ENCODE measurements at places on chromosomes 11 and 22.

DNA sequence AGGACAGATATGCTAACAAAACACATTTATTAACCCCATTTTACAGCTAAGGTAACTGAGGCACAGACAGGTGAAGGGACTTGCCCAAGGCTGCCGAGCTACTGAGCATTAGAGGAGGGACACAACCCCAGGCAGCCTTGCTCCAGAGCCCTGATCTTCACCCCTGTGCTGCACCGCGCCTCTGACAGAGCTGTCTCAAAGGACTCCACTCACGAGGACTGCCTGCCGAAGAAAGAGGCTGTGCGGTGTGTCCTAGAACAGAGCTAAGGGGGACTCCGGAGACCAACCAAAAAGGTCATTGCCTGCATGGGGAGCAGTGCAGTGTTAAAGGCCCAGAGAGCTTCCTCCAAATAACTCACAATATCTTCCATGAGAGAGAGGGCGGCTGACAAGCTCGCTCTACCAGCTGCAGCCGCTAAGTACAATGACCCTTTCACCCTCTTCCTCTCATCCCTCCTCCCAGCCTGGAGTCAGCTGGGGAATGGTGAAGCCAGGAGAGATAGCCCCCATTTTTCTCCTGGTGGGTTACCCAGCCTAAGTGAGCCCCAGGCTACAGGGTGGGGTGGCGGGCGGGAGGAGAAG, 119.2 kb downstream of the DSCAML1 start:
- no peak for DNase-seq

- no peak for DNase-seq
These were observed 117.8 kb downstream of the CCDC81 start for GRCh38 chr11:86492370-86493010.

GRCh38 chr11:118635642-118636041, 28.2 kb downstream of the PHLDB1 start:
- DNase-seq: no peak

DNA sequence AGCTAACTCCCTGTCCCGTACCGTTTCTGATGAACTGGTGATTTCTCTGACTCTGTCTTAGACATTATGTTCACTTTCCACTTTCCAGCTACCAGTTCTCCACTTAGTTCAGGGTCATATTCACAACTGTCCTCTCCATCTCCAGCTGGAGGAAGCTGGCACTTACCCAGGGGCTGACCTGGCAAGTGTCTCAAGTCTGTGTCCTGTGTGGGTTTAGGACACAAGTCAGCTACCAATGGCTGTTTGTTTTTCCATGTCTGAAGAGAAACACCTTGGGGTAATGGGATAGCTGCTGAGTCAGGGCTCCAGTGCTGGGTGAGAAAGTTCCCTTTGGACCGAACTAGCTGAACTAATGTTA, 134.4 kb downstream of the CSNK2A3 start:
- DNase-seq: peak; percentile 35

DNA sequence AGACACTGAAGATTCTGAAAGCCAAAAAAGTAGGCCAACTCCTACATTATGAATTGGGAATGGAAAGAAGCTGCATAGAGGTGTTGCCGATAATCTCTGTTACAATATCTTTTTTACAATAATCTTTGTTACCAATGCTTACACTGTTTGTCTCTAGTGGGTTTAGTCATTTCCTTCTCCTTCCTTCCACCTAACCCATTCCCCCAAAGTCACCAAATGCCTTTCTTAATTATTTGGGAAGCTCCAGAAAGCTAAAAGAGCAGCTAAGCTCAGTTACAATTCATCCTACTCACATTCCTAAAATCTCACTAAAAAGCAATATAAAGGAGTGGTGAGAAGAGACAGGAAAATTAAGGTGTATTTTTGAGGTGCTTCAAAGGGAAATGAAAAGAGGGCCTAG, 313.7 kb downstream of the SWAP70 start:
- DNase-seq: no peak

DNA sequence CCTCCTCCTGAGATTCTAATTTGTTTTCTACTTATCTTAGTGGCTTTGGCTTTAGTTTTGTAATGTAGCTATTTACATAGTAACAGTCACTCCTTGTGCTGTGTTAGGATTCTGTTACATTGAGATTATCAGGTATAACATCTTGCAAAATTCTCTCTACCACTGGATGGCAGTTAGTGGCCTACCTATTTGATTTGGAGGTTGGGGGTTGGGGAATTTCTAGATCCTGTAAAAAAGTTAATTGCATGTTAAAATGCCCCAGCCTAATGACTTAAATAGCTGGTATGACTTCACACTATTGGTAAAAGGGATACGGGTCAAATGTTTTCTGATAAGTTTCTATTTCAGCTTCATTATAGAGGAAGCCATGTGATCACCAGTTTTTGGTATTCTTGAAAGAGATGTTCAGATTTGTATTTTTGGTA, 2.8 kb downstream of the GRK3 start:
- no peak for DNase-seq

DNA sequence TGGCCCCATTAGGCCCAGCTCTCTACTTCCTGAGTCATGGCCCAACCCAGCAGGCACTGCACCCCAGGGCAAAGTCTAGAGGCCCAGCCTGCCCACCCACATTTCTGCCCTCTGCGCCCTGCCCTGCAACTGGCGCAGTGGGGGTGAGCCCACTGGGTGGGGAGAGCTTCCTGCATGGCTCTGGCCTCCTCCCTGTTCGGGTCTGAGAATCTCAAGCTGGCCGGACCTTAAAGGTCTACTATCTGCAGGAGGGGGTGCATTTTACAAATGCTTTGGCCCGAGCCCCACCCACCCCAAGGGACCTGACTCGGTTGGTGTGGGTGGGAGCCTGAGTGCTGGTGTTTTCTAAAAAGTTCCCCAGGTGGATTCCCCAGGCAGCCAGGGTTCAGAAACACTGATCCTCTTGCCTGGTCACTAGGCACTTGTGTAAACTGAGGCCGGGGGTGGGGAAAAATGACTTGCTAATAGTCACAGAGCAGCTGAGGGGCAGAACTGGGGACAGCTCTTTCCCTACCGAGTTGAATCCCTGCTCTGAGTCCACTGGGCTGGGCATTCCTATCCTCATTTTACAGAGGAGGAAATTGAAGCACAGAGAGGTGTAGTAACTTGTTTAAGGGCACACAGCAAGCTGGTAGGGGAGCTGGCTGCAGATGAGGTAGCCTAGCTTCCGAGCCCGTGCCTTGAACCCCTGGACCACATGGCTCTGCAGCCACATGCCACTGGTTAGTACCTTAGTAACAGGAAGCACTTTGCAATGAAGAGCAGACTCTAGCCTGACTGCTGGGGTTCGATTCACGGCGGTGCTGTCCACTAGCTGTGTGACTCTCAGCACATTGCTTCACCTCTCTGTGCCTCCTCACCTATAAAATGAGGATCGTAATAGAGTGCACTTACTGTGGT, 36.3 kb downstream of the CD82 start:
- no peak for DNase-seq

DNA sequence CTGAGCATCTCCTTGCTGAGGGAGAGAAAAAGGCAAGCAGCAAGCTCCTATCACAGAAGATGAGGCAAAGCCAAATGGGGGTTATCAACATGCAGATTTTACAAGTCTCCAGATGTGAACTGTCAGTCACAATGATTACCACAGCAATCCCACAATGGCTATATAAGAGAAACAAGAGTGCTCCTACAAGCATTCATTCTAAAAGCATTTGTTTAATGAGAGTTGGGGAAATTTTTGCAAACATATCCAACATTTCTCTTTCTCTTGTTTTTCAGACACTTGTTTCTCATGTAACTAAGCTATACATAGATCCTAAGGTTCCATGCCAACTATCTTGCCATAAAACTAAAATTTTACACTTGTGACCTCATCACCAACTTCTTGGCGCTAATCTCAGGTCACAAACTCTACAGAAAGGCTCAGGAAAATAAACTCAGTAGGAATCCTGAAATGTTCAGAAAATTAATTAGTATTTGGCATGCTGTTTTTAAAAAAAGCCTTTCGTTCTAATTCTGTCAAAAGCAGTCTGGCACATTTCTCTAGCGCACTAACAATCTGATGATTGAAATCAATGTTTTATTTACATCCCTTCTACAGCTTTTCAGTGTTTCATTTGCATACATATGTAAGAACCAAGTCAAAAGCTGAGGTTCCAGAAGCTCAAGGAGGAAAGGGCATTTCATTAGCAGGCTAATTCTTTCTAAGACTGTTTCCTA, 199.5 kb downstream of the TTC28 start:
- DNase-seq: no peak

- peak; percentile 43 for DNase-seq
These were observed 114.1 kb downstream of the LARGE1 start for GRCh38 chr22:33806191-33806590.

DNA sequence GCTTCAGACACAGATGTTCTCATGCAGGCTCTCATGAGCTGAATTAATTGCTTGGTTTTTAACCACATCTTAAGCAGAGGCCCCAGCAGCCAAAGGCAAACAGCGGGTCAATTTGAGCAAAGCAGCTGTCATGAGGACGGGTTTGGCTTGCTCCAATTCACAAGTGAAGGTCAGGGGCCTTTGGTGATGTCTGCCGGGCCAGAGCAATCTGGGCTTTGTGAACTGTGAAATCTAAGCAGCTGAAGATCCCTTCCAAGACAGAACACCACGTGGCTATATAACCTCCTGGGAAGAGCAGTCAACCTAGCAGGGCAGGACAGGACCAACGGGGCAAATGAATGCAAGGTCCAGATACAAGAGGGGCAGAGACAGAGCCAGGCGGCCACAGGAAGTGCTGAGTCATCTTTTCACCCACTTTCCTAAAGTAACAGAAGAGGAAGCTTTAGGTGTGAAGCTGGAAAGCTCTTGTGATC, 187.3 kb upstream of the B3GAT1 start:
- DNase-seq: no peak

GRCh38 chr22:32815059-32815458, 13.6 kb downstream of the TIMP3 start:
- DNase-seq: no peak

DNA sequence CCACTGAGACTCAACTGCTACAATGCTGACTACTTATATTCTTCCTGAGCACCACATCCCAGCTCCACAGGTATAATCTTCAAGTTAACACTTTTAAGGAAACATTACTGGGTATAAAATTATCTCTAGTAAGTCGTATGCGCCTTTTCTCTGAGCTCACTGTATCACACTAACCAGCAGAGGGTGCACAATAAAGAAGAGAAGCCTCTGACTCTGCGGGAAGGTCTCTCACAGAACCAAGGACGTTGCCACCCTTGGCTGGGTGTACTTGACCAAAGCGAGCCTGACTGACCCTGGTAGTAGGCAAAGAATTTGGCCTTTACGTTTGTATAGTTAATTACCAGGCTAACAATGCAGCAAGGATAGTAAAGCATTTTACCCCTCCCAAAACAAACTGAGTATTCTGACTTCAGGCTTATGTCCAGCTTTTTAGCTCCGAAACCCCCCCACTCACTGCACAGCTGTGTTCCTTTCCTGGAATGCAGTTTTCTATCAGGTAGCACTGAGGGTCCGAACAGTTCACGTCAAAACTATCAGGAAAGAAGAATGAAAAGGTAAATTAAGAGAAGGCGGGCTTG, at the start of gene BTBD18:
Gene BTBD18, minus strand, starts transcription at position 144 of the 578 bp plus-strand sequence. CDS start 631 bp downstream, outside the sequence.
- no peak for DNase-seq

DNA sequence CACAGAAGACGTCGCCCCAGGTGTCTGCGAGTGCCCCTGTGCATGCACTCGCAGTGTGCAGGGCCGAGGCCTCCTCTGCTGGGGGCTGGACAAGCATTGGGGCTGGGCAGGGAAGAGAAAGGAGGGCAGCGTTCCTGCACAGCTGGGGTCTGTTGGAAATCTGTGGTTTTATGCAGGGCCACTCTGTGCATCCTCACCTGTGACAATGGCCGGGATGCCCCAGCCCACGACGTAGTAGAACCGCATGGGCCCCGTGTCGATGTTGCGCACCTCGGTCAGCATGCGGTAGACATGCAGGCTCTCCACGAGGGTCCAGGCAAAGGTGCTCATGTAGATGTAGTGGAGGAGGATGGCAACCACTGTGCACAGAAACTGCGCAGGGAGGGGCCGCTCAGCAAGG, 37.2 kb downstream of the TRMU start:
- no peak for DNase-seq

DNA sequence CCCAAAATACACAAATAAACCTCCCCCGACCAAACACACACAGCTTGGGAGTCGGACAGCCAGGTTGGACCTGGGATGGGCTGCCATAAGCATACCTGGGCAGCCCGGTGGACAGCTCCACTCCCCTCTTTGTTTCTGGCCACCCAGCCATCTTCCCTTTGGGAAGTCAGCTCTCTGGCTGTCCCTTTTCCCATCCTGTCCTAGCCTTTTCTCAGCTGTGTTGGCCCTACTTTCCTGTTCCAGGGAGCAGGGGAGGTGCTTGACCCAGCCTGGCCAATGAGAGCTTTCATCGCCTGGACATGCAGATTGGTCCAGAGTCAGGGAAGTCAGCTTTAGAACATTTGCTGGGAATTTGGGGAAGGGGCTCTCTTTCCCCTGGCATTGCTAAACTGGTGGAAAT, 68.7 kb upstream of the NECTIN1 start:
- DNase-seq: no peak

DNA sequence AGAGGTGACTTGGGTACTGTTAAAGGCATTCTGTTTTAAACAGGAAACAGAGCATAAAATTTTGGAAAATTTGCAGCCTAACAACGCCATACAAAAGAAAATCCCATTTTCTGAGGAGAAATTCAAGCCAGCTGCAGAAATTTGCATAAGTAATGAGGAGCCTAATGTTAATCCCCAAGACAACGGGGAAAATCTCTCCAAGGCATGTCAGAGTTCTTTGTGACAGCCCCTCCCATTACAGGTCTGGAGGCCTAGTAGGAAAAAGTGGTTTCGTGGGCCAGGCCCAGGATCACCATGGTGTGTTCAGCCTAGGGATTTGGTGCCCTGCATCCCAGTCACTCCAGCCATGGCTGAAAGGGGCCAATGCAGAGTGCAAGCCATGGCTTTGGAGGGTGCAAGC, 1333.1 kb upstream of the TENM4 start:
- DNase-seq: no peak

GRCh38 chr11:17596310-17596669, 49.2 kb downstream of the OTOG start:
- DNase-seq: no peak

DNA sequence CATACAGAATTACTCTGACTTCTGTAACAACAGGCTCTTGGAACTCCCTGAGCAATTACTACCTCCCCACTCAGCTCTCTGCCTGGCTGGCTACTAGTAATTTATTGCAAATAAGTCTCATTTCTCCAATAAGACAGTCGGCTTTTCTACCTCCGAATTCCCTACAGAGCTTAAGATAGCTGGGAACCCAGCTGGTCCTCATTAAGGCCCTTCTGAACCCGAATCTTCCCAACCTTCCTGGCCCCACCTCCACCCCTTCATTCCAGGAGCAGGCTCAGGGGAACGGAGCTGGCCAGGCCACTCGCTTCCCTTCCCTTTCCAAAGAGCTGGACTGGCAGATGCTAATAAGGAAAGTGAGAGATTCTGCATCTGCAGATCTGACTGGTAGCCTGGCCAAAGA, 21.6 kb downstream of the TMPRSS5 start:
- DNase-seq: no peak

All from right lobe of liver (tissue), 6 donors.